Activated CD4-positive, alpha-beta T cell treated with anti-CD3 and anti-CD28 coated beads for 36 hours (primary cell): ENCODE measurements at places on chromosomes 12 and 14.

DNA sequence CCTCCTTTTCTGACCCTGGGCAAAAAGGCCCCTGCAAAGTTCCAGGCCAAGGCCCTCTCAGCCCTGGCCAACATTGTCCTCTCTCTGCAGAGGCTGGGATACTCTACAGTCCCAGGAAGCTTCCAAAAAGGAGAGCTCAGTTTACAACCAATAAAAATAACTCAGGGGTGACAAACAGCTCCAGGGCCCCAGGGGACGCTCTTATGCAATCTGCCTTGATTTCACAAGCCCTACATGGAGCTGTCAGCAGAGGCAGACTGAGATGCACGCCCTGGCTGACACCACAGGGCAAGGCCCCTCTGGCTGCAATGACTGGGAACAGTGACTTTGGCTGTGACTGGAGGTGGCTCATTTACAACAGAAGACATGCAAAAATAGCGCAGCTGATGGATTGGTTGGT lies 129.0 kb upstream of the MED13L start:
- no peak for DNase-seq

GRCh38 chr12:81229759-81230158 lies 151.9 kb downstream of the ACSS3 start:
- DNase-seq, result no peak

DNA sequence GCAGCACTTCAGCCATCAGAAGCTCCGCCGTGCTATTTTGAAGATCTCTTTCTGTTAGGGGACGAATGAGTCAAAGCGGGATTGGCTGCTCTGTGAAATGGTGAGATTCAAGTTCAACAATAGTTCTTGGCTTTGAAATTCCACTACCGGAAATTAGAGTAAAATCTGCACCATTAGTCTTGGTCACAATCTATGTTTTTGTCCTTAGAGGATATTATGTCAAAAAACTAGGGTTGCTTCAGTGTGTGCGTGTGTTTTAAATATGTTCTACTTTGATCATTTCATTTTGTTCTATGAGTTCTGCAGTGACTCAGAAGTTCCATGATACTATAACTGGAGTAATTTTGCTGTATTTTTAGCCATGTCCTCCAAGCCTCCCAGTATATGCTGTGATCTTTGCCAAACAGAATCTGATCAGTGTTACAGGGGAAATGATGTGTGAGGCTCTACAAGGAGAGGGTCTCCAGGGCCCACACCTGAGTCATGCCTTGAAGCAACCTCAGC lies 22.6 kb downstream of the GPHB5 start:
- peak; percentile 37 for DNase-seq

DNA sequence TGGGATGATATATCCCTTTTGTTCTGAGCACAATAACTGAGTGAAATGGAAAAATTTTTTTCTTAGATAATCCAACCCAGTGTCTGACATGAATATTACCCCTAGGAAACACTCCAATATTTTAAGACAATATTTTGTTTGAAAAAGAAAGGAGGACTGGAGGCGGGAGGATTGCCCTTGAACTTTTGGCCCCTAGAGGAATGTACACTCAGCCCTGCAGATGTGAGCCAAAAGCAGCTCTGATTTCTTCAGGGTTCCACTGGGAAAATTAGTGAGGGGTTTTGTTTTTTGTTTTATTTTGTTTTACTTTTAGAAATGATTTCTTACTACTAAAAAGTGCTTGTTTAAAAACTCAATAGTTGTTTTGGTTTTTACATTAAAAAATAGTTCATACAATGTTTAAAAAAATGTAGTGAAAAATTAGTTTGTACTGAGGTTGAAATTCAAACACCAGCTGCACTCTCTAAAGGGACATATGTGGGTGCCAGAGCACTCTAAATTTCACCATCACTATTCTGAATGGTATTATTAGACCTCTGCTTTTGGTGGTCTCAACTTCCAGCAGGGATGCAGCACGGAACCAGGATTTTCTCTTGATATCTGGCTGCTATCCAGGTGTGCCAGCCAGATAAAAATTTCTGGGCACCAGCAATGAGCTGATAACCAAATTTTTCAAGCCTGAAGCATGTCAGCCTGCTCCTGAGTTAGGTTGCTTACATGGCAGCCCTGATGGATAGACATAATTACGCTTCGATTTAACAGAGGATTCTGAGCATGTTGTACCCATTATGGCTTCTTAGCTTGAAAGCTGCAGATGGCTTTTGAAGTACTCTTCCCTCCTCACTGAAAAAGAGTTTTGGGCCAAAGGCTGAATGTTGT lies 141.9 kb downstream of the ANO6 start:
- no peak for DNase-seq

- DNase-seq, result no peak
Measured at GRCh38 chr12:122999196-122999946, 18.9 kb downstream of the ARL6IP4 start.

- peak; percentile 77 for DNase-seq
Measured at GRCh38 chr14:49971156-49972130, 78.6 kb downstream of the ARF6 start.

DNA sequence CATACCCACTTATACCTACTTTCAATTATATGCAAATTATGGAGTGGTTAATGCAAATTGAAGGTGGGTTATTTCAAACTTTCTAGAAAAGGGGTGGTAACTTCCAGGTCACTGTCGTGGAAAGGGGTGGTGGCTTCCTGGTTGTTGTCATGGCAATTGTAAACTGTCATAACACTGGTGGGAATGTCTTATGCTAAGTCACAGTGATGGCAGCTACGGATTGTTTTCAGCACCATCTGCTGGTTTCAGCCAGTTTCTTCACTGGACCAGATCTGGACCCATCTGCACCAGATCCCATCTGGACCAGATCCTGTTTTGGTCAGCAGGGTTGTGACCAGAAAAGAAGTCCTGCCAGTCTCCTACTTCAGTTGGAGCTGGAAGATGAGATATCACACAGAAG lies 1469.3 kb downstream of the AACS start:
- DNase-seq, result no peak

GRCh38 chr14:65073605-65074201 lies 28.6 kb downstream of the MAX start:
- no peak for DNase-seq

GRCh38 chr12:6605421-6606330 lies 1.5 kb downstream of the CHD4 start:
- DNase-seq, result peak; percentile 74

DNA sequence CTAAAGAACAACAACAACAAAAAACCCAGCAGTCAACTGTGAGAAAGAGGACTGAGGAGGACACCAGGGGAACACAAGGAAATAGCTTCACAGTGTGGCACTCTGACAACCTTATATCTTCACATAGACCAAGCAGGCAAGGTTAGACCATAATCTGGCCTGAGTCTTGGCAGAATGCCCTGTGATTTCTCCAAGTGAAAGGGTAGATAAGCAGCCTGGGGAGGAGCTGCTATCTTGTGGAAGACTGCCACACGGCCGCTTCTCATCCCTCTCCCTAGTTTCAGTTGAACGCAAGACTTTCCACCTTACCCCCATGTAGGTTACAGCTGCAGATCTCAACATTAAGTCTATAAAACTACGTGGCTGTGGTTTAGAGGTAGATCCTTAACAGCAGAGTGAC lies 3.7 kb downstream of the SLC25A21 start:
- no peak for DNase-seq

GRCh38 chr14:92690171-92691011 lies 58.0 kb downstream of the LGMN start:
- DNase-seq, result peak; percentile 39

DNA sequence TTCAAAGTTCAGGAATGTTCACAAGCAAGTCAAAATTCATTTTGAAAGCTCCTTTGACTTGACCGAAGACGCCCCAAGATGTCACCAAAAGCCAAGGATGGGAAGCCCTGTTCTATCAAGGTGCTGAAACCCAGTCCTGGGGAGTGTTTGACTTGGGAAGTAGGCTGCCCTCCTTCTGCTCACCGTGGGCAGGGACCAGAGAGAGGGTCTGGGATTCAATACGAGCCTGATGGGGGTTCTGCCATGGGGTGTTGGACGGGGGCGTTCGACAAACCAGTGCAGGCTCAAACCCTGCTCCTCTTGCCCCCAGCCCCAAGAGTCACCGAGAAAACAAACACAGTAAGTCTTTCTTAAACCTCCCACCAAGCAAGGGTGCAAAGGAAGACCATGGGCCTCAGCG lies 150.1 kb upstream of the DIO3 start:
- no peak for DNase-seq

DNA sequence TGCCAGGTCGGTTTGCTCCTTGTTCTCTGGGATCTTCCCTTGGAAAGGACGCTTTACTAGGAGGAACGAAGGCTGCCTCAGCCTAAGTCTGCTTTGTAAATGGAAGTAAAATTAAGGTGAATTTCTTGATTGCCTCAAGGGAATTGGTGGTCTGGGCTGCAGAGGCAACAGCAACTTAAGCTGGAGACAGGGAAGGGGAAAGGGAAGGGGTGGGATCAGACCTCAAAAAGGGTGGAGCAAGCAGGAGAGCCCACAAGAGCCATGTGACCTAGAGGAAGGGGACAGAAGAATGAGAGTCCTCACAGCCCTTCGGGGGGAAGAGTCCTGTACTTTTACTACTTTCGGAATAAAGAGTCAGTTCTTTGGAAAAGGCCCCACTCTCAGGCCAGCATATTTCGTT lies 147.9 kb downstream of the PPM1H start:
- no peak for DNase-seq

- DNase-seq, result no peak
Measured at GRCh38 chr14:88598097-88598675, 35.3 kb downstream of the ZC3H14 start.

DNA sequence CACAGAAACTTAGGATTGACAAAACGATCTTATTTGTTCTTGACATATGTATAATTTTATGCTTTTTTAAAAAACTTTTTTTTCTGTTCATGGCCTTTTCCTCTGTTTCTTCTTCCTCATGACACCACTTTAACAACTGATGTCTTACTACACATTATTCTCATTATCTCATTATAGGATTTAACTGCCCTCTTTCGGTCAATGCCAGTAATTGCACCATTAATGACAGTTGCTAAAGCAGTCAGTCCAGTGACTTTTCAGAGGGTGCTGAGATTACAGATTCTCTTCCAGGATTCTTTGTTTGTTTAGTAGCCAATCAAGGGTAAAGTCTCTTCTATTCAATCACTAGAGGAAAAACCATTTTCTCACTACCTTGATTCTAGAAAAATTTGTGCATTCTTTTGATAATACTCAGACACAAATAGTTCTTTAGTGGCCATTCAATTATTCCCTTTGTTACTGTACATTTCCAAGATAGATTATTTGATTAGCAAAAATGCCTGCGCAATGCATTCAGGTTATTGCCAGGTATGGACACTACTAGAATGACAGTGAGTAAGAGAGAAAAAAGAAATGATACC lies 50.1 kb downstream of the KLRG1 start:
- no peak for DNase-seq

GRCh38 chr12:27958675-27959074 lies 13.9 kb downstream of the PTHLH start:
- no peak for DNase-seq

DNA sequence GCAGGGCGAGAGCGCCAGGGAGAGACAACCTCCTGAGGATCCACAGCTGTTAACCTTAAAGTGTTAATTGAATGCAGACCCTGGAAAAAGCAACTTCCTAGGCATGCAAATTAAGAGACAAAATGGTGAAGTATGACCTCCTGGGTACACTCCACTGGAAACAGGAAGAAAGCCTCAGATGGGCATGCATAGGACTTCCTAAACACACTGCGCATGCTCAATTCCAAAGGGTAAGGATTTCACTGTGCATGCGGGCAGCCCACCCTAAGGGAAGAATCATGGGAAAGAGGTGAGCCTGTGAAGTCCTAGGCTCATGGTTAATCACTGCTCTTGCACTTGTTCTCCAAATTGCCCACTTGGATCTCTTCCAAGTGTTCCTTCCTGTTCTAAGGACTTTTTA lies 80.5 kb upstream of the CAPRIN2 start:
- DNase-seq, result no peak
